NCI-H774 (cell line): ENCODE measurements at places on chromosomes 6 and 20.

GRCh38 chr6:114432400-114432799 lies 89.6 kb upstream of the HS3ST5 start:
- DNase-seq, result no peak

DNA sequence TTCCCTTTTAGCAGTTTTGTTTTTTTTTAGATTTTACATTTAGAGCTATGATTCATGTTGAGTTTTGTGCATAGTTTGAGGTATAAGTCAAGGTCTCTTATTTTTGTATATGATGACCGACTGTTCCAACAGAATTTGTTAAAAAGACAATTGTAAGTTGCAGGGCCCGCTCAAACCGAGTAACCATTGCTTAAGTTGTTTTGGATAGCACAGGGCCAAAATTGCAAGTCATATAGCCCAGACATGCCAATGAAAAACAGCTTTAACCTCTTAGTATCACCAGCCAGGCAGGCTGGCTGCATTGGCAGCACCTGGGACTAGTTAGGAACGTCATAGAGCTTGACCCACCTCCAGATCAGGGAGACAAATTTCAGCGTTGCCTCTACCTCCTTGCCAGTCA lies 47.3 kb downstream of the PFDN4 start:
- no peak for DNase-seq

DNA sequence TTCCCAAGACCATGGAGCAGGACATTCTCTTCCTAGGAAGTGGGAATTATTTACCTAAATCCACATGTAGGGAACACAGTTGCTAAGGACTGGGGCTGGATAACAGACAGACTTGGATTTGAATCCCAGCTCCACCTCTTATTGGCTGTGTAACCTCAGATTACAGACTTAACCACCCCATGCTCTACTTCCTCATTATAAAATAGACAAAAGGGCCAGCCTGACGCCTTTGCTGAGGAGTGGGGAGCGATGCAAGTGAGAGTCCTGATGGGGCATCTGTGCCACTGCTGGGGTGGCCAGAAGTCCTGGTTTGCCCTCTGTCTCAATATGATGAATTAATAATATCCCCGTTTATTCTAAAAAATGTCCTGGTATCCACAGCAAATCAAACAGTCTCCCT lies 46.8 kb downstream of the SPATA2 start:
- no peak for DNase-seq

- peak; percentile 36 for DNase-seq
These were observed 153.3 kb downstream of the SCML4 start for GRCh38 chr6:107670792-107671199.

- no peak for DNase-seq
These were observed 33.7 kb downstream of the PKIG start for GRCh38 chr20:44615876-44616603.
